ENCODE measurements at places on chromosomes 2 and 18.

GRCh38 chr2:236847538-236848263, 238.0 kb upstream of the COPS8 start:
- no peak for DNase-seq

- DNase-seq: no peak
Observed at GRCh38 chr2:67839242-67839641, 223.6 kb downstream of the C1D start.

- no peak for DNase-seq
Observed at GRCh38 chr2:79993144-79993543, 311.4 kb downstream of the LRRTM1 start.

GRCh38 chr2:213021971-213022899, 129.2 kb downstream of the IKZF2 start:
- no peak for DNase-seq

- DNase-seq: no peak
Observed at GRCh38 chr2:3101016-3101942, 276.3 kb downstream of the EIPR1 start.

DNA sequence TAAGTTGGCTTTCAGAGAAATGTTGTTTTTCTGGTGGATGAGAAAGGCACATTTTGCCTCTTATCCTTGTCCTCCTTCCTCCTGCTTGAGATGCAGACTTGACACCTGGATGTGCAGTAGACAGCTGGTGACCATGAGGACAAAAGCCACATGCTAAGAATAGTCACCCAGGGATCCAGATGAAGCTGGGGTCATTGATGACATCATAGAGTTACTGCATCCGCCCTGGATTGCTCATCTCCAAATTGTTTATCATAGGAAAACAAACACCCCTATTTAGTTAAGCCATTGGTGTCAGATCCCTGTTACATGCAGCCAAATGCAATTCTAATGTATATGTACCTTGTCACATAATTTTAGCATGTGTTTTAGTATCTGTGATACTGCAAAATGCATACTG, 16.3 kb upstream of the SLC1A4 start:
- no peak for DNase-seq

GRCh38 chr18:59623456-59624368, 73.5 kb downstream of the CCBE1 start:
- no peak for DNase-seq

DNA sequence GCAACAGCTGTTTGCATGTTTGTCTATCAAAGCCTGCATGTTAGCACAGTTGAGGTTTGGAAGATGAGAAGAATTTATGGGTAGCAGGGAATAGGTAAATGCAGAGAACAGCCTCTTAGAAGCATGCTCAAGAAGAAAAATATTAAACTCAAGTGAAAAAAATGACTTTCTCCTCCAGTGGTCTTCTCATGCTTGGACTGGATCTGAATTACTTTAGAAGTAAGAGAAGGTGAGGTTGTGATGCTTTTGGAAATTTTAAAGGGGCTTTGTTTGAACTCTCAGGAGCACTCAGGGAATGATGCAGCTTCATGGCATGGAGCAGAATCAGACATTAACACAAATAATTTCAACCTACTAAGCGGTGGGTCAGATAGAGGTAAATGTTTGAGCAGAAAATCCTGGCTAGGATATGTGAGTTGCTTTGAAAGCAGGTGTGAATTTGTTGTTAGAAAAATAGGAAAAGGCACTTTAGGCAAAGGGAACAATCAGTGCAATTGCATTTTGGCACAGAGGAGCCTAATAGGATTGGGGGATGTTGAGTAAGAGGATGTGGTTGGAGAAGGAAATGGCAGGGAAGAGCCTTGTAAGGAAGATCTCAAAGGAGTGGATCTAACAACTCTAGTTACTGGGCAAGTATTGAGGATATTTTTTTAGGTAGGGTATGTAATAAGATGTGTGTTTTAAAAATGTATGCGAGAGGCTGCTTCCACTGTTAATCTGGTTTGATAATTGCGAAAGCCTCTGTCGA, 76.3 kb downstream of the DDX1 start:
- no peak for DNase-seq

Measured in activated CD4-positive, alpha-beta T cell treated with anti-CD3 and anti-CD28 coated beads for 24 hours (primary cell).